ENCODE measurements at places on chromosomes 11 and 22.

GRCh38 chr11:47175746-47176327 lies 842 bp downstream of the ARFGAP2 start:
- no peak for DNase-seq

DNA sequence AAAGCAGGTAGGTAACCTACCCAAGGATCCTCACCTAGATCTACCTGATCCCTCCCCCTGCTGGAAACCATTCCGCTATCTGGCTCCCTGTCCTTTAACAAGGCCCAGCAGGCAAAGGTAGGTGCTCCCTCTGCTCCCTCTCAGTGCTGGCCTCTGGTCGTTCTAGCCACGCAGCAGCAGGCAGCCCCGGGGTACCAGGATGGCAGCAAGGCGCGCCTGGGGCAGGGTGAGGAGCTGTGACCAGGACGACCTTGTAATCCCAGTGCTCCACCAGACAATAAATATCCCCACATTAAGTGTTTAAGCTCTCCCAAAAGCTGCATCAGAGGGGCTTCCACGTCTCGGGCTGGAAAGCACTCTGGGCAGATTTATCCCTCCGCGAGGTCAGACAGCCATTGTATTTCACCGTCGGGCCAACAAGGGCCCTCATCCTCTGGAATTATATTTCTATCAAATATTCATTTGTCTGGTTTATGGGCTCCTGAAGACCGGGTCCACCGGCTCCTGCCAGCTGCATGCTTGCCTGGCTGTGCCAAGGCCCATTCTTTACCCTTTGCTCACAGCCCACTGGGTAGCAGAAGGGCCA lies 81.3 kb downstream of the CHST1 start:
- no peak for DNase-seq

GRCh38 chr11:8839957-8840945 lies 70.7 kb upstream of the AKIP1 start:
- no peak for DNase-seq

DNA sequence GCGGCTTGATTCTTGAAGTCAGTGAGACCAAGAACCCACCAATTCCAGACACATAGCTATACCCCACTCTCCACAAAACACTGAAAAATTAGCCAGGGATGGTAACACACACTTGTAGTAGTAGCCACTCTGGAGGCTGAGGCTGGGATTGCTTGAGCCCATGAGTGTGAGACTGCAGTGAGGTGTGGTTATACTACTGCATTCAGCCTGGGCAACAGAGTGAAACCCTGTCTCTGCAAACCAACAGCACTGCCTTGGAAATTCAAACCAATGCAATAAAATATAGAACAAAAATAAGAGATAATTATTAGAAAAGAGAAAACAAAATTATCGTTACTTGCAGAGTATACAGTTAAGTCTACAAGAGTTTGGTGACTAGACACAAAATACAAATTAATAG lies 20.2 kb upstream of the PRDM10 start:
- DNase-seq: no peak

DNA sequence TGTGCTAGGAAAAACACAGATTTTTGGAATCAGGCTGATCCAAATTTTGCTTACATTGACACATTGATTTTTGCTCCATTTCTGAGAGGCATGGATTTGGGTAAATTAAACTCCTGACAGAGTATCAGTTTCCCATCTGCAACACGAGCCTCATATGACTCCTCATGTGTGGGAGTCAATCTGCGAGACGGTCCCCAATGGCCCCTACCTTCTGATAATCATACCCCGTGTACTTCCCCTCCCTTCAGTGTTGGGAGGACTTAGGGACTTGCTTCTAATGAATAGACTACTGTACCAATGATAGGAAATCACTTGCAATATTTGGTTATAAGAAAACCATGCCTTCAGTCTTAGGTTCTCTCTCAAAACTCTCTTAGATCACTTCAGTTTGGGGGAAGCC lies 302.7 kb downstream of the ETS1 start:
- no peak for DNase-seq

DNA sequence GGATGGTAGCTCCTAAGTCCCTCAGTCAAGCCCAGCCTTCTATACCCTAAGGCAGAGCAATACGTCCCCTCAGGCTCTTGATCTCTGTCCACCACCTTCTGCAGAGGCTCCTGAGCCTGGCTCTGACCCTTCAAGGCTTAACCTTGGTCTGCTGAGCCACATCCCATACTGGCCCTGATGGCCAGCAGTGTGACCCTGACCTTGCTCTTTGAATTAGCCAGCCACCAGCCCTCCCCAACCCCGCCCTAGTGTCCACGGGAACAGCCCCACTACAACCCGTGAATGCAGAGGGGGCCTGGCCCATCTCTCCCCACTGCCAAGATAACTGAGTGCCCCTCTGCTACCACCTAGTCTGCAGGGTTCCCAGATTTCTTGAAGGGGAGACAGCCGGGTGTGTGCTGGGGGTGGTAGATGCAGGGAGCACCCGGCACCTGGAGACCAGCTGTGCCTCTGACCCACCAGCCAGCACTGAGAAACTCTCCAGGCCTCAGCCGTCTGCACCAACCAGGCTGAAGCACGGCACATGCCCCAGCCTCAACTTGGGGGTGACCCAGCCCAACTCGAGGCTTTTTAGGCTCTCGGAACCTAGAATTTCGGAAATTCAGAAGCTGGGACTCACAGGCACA lies 6.2 kb downstream of the ARAP1 start:
- no peak for DNase-seq

Data from Caco-2 (cell line).